ENCODE measurements at places on chromosomes 2 and 18.

DNA sequence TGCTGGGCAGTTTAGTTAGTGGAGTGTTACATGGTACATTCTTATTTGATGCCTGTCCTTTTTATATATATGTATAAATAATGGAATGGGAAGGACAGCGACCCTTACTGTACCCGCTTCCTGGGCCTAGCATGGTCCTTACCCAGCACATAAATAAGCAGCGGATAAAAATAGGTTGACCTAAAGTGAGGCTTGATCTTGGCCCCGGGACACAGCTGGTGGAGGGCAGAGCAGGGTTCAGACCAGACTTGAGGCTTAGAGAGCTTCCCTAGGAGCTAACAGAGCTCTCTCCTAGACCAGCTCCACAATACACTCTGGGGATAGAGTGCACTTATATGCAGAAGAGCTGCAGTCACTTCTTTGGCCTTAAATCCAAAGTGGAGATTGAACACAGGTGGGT lies 46.9 kb upstream of the RPL31 start:
- no peak for DNase-seq

- DNase-seq = no peak
These were observed 6.6 kb downstream of the NEMP2 start for GRCh38 chr2:190527918-190528317.

DNA sequence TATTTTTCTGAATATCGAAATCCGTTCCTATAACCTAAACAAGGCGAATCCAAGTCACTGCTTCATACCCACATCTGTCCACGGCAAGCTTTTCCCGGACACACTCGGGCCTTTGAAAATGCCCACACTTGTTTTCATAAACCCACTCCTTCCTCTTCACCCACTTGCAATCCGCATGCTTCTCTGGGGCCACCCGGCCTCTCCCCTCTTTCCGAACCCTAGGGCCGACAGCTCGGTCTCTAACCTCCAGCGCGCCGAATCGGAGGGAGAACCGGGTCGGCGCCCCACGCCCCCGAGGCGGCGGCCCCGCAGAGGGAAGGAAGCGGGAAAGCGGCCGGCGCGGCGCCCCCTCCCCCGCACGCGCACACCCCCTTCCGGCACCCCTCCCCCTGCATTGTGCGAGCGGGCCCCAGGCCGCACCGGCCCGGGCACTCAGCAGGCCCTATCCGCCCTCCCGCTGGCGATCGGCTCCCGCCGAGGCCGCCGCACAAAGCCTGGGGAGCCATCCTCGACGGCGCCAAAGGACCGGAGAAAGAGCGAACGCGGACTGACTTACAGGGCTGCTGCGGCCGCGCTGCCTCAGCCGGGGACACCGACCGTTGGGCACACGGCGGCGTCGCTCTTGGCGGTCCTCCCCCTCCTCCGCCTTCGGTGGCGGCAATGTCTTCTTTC lies 467 bp downstream of the PUM2 start:
- DNase-seq = peak; percentile 77

- DNase-seq = no peak
These were observed 130.9 kb upstream of the SMAD7 start for GRCh38 chr18:49081511-49082155.

DNA sequence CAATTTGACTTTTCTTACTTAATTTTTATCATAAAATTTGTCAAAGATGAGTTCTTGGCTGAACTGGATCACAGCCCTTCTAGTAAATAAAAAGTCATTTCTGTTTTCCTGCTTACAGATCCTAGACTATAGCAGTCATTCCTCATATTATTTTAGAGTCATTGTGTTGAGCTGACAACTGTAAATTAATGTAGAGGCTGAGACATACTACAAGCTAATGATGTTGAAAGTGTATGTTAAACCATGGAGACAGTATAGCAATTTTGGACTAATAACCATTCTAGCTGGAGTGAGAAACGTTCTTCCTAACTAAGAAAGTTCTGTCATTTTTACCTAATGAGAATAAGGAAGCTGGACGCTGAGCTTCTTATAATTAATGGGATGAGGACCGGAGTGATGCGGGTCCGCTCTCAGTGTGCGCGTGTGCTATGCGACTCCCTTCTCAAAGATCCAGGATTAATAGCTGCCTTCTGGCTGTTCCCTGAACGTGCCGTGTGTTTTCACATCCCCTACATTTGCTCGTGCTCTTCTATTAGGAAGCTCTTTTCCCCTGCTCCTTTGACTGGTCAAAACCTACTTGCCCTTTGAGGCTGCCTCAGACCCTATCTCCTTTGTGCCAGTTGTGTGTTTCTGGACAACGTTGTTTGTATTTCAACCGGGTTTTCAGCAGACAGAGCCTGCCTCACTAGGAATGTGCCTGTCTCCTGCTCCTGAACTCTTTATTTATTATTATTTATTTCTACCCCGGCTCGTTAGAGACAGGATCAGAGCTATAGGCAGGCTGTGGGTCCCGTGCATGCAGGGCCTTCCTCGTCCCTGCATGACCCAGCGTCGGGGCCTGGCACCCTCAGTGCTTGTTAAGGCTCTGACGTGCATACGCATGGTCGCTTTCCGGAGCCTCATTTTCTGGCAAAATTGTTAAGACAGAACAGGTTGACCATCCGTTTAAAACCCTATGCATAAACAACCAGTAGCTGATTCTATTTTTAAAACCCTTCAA lies 182.6 kb downstream of the DCDC2C start:
- DNase-seq = no peak

DNA sequence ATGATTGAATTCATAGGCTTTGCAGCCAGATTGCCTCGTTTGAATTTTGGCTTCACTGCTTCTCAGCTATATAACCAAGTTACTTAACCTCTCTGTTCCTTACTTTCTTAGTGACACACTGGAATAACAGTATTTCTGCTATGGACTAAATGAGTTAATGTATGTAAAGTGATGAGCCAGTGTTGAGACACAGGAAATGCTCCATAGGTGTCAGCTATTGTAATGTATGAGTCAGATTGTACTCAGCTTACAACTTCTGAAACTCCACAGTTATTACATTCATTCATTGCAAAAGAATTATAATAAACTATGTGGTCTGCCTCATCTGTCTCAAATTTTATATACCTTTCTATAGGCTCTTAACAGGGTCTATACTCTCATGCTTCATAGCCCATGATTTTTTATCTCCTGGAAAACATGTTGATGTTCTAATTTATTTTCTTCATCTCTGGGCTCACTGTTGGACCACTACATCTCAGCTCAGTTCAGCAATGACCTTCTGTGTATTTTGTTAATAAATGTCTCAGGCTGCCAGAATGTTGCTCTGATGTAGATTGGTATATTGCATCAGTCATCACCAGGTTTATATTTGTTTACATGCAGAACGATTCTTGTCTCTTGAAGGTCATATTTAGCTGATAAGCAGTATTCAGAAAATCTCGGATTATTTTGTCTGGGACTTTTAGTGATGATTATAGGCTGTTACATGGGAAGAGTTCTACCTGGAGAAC lies 76.2 kb downstream of the MAP3K20 start:
- no peak for DNase-seq

- DNase-seq = no peak
These were observed 72.1 kb downstream of the TTC32 start for GRCh38 chr2:19829672-19830071.

- DNase-seq = no peak
These were observed 65.9 kb upstream of the SLC1A4 start for GRCh38 chr2:64923385-64923710.

GRCh38 chr2:214651451-214651850 lies 158.0 kb downstream of the BARD1 start:
- no peak for DNase-seq

All from hematopoietic multipotent progenitor cell treated with erythropoietin and hydrocortisone succinate and interleukin-3 and kit ligand, for 4 days (in vitro differentiated cells).